Head of caudate nucleus (tissue), 42 donors: ENCODE measurements at places on chromosomes 6 and 20.

DNA sequence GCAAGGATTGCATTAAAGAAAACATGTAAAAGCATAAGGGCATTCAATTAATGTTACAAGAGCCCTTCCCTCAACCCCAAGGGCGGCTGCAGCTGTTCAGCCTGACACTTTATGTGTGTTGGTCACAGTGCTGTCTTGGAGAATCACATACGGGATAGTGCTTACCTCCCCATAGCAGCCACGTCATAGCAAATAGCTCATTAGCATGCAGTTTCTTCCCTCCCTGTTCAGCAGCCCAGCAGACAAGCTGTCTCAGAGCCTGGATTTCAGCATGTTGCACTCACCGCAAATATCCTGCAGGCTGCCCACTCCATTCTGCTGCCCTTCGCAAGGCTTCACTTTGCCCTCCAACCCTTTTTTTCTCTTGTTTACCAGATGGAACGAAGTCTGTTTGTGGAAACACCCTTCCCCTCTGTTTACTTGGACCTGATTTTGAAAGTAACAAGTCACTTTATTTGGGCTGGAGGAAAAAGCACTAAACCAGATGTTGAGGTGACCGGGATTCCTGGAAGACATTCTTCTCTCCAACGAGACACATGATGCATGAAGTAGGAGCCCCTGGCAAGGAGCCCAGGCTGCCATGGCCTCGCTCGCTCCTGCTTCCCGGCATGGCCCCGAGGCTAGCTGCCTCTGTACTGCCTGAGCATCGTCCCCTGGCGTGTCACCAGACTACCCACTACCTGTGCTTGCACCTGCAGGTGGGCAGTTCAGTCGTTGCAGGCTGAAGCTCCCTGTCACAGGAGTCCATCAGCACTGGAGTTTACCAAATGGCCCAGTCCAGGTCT, 151.6 kb upstream of the GMDS start:
- DNase-seq, result peak; percentile 19

- no peak for DNase-seq
These were observed 1.9 kb downstream of the TBXT start for GRCh38 chr6:166165558-166166313.

DNA sequence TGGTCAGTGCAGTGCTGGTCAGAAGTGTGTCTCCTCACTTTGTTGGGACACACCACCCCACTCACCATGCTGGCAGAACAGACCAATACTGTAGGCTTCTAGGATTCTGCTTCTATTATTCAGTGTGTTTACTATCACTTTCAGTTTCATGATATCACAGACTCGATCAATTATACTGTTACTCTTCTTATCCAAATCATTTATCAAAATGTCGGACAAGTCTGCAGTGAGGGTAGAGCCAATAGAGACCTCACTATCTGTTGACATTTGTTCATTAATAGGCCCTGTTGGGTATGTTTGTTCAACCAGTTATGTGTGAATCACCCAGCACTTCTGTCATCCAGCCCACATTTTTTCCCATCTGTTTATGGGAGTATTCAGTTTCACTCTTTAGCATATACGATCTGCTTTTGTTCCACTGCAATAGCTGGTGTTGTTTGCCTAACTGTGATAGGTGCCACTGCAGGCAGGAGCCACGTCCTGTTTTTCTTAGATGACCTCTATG, 140.1 kb downstream of the NRN1 start:
- no peak for DNase-seq

GRCh38 chr6:77638129-77638830, 14.6 kb upstream of the MEI4 start:
- DNase-seq, result no peak

GRCh38 chr20:25083141-25083772, 1.3 kb upstream of the VSX1 start:
- DNase-seq, result no peak

GRCh38 chr6:29641430-29642148, 8.6 kb upstream of the GABBR1 start:
- no peak for DNase-seq

DNA sequence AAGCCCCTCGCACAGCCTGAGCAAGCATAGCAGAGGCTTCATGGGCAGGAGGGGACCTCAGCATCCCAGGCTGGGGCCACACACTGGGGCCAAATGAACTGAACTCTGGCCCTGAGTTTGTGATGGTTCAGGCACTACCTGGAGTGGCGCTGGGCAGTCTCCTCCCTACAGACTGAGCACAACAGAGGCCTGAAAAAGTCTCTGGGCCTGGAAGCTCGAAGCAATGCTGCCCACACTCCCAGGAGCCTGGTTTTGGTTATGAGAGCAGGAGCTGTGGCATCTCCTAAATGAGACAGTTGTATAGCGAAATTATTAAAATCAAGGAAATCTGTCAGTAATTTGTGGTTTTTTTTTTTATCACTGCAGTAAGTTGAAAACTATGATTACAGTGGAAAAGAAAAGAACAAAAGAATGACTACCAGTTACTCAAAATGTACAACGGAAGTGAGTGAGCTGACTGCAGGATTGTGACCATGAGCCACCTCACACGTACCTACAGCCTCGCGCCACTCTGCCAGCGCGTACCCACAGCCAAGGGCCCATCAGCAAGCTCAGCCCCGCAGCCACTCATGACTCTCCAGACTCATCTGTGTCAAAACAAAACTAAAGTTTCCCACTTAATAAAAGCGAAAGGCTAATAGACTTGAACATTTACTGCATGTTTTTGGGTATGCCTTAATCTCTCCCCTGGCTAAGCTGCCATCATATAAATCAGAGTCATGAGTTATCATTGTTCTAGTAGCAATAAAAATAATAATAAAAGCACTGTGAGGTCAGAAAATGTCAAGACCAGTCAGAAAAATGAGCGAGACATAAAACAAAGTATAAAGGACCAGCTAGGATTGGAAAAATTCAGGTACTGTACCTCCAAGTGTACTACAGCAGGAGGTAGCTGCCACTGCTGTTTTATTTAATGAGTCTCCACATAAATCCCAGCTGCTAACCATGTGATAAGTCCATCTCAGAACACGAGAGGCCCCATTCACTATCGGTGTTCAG, 177.0 kb downstream of the FOXC1 start:
- no peak for DNase-seq

DNA sequence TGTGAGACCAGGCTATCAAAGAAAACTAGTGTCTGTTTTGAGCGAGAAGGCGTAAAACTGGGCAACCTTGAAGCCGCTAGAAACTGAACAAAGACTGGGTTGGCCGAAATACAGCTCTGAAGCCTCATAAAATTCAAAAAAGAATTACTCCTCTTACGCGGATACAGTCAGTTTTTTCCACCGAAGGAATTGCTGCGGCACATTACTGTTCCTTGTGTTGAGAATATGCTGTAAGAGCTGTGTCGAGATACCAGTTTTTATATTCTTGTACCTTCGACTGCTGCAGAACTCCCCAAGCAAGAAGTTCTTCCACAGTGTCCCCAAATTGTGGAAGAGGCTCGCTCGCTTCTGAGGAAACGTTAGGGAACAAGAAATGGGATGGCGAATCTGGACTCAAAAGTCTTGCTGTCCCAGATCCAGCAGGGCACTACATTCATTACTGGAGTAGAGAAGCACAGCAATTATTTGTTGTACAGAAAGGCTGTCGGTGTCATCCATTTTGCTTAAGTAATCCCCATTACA, 523 bp upstream of the COX7A2 start:
- DNase-seq, result no peak

GRCh38 chr6:131688286-131688685, 12.9 kb downstream of the OR2A4 start:
- DNase-seq, result no peak

GRCh38 chr20:40434122-40434521, 254.9 kb downstream of the MAFB start:
- DNase-seq, result no peak

DNA sequence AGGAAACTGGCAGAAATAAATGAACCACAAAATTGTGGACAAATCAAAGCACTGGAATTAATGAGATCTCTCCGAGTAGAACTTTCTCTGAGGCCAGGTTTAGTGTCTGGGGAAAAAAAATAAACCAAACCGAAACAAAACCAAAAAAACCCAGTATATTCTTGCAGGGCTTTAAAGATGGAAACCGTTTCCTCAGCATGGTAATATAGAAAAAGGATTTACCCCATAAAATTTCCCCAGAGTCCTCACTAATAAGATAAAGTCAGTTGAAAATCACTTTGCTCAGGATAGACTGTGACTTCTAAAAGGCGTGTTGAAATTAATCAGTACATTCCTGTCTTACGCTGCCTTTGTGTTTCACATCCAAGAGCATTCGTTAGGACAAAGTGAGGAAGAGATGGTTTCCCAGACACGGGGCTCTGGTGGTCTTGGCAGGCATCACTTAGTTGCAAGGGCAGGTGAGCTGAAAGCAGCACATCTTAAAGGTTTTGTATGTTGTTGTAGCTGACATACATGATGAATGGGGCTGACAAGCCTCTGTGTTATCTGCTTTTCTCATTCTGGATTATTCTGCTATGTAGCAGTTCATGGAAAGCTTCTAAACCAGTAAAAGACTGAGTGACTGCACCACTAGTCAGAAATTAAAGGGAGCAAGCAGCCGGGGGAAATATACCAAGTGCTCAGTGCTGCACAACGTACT, 85.2 kb upstream of the PRL start:
- no peak for DNase-seq

DNA sequence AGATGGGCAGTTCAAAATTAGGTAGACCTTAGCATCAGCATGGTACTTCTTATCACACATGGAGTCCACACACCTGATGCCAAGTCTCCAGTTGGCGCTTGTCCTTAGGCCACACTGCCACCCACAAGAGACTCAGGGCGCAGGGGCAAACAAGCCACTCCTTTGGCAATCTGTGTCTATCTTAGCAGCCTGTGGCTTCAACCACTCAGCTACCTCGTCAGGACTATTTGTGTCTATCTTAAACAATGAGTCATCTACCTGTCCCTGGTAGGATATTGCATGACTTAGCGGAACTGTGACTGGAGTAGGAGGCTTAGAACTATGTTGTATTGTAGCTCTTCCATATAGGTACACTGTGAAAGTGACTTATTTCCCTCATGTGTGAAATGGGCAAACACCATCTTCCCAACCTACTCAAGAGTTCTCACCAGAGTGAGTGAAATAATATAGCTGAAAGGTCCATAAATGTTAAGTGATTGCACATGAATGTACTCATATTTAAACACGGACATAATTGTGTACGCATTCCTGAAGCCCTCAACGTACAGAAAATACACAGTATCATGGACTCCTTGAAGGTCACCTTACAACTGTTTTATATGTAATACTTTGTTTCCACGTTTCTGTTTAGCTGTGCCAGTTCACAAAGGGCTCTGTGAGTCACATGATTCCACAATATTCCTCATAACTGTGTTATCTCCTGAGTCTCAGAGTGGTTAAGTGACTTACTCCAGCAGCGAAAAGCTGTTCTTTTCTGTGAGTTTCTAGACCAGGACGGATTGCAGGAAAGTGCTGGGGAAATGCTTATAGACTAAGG, 1.6 kb downstream of the TRIM27 start:
- no peak for DNase-seq

DNA sequence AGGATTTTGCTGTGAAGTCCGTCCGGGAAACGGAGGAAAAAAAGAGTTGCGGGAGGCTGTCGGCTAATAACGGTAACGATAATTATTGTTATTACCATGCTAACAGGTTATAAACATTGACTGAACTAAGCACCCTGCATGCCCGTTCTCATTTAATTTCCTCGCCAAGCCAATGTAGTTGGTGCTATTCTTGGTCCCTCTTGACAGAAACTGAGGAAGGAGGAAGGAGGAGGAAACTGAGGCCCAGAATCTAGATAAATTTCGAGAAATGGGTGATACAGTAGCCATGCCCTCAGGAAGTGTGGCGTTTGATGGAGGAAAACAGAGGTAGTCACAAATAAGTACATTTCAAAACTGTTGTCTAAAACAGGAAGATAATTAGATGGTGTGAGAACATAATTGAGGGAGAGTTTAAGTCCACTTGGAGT, 474 bp downstream of the TPX2 start:
- no peak for DNase-seq

- no peak for DNase-seq
These were observed 264.1 kb upstream of the CDYL start for GRCh38 chr6:4512051-4512471.

- DNase-seq, result no peak
These were observed 28.0 kb upstream of the SLC17A3 start for GRCh38 chr6:25902071-25902470.

- DNase-seq, result no peak
These were observed 525 bp downstream of the PNRC1 start for GRCh38 chr6:89081129-89081422.

- no peak for DNase-seq
These were observed 175.0 kb downstream of the PHACTR1 start for GRCh38 chr6:12891595-12891994.

GRCh38 chr6:35727231-35727934, 9.4 kb upstream of the ARMC12 start:
- peak; percentile 73 for DNase-seq

DNA sequence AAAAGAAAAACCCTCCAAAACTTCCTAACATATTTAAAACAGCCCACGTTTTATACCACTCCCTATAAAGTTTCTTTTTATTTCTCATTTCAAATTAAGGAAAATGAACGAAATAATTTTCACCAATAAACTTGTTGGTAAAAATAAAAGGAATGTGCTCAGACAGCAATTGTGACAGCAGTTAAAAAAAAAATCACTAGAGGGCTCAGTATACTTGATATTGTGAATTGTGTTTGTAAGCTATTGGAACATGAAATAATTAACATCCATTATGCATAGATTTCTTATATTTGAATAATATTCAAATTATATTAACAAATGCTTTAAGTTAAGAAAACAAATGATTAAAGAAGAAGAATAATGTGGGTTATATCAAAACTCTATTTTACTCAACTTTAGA, 105.5 kb downstream of the ASCC3 start:
- no peak for DNase-seq

DNA sequence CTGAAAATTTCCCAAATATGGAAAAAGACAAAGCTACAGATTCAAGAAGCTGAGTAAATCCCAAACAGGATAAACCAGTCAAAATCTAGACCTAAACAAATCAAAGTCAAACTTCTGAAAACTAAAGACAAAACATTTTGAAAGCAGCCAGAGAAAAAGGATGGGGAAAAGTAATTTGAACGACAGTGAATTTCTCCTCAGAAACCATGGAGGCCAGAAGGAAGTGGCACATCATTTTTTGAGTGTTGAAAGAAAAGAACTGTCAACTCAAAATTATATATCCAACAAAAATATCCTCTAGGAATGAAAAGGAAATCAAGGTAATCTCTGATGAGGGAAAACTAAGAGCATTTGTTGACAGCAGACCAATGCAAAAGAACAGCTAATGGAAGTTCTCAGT, 6.8 kb downstream of the RAB23 start:
- DNase-seq, result no peak
